ENCODE measurements at places on chromosomes 6 and 20.

GRCh38 chr6:72720464-72720863, 98.6 kb downstream of the KCNQ5 start:
- no peak for DNase-seq

DNA sequence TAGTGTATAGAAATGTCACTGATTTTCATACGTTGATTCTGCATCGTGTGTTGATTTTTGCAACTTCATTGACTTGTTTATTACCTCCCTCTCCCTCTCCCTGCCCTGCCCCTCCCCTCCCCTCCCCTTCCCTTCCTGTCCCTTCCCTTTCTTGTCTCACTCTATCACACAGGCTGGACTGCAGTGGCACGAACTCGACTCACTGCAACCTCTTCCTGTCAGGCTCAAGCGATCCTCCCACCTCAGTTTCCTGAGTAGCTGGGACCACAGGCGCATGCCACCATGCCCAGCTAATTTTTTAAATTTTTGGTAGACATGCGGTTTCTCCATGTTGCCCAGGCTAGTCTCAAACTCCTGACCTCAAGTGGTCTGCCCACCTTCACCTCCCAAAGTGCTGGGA, 19.2 kb upstream of the PPP1R14C start:
- no peak for DNase-seq

DNA sequence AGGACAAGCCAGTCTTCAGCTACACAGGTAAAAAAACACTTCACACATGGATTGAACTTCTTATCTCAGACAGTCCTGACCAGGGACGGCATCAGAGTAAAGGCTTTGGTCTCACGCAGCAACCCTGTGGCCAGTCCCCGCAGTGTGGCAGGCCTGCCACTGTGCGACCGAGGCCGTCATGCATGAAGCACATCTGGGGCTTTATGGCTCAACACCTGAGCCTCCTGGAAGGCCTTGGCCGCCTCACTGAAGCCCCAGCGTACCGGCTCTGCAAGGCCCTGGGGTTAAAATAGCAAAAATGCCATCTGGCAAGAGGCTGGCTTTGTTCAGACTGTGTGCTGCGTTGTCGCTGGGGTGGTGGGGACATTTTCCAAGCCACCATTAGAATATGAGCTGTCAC, 32.8 kb downstream of the TBC1D7 start:
- no peak for DNase-seq

GRCh38 chr20:57323034-57323433, 6.6 kb upstream of the SPO11 start:
- no peak for DNase-seq

DNA sequence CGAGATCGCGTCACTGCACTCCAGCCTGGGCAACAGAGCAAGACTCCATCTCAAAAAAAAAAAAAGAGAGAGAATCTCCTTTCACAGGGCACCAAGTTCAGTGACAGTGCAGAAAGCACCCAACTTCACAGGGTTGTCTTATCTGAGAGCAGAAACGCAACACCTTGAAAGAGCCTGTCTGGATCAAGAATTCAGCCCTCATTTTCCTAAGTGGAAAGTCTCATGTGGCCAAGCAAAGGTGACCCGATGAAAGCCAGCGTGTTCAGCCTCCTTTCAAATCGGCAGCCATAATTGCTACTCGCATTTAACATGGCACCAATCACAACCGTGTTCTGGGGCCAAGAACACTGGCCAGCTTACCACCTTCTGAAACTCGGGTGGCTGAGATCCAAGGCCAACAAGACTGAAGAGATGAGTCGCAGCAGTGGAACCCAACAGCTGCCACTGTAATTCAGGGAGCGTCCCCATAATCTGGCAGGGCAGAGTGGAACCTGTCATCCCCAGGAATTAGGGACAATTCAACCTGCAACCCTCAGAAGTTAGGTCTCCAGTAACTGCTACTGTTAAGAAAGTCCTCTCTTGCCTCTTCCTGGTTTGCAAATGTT, 536.7 kb upstream of the JARID2 start:
- no peak for DNase-seq

- no peak for DNase-seq
These were observed 46.1 kb upstream of the TMEM217 start for GRCh38 chr6:37303891-37304503.

GRCh38 chr6:315921-316752, 23.9 kb downstream of the DUSP22 start:
- no peak for DNase-seq

DNA sequence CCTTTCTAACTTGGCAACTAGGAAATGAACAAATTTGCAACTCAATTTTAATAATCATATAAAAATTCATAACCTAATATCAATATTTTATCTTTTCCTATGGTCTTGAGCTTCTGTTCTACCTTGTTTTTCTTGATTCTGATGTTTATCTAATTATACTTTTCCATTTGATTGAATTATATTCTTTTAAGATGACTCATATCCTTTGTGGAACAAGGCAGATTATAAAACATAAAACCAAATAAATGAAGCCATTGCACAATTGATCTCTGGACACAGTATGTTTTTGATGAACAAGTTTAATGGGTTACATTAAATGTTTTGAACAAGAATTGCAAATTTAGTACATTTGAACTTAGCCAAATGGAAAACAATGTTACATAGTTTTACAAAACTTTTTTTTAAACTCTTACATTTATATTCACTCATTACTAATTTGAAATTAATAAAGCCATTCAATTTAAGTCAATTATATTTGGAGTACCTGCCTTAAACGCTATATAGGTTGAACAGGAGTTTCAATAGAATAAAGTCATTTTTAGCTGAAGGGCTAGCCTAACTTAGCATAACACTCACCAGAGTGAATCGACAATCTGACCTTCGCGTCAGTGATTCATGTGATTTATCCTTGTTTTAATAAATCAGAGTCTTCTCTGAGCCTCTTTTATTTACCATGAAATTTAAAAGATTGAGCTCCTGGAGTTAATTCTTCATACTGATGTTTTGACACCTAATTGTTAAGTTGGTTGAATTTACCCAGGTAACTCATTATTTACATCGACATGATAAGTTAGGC, 3.8 kb downstream of the NCOA7 start:
- no peak for DNase-seq

GRCh38 chr6:13814938-13815575, 700 bp upstream of the MCUR1 start:
- DNase-seq, result no peak

DNA sequence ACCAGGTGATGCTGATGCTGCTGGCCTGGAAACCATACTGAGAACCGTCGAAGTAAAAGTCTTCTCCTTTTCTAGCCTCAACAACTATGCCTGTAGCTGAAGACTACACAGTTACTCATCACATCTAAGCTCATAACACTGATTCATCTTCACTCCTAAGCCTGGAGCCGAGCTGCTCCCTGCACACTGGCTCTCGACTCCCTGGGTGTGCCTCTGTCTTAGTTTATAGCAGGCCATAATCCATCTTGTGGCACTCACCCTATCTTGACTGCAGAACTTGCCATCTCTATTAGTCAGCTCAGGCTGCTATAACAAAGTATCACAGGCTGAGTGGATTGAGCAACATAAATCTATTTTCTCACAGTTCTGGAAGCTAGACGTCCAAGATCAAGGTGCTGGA, 191.0 kb downstream of the UNC5CL start:
- no peak for DNase-seq

GRCh38 chr6:12436224-12436623, 146.1 kb downstream of the EDN1 start:
- DNase-seq, result no peak

DNA sequence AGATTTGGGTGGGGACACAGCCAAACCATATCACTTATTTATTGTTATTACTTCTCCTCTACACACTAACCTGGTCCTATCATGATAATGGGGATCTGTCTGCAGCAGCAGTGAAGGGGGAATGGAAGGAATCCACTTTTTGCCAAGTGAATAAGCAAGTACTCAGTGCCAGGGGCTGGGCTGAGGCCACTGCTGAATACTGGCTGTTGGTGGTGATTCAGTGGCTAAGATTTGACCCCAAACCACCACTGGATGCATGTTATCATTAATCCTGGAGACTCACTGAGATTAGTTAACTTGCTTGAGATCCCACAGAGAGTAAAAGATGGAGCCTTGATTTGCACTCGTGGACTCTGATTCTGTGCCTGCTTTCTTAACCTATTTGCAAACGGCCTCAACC, 127.7 kb downstream of the TSHZ2 start:
- no peak for DNase-seq

DNA sequence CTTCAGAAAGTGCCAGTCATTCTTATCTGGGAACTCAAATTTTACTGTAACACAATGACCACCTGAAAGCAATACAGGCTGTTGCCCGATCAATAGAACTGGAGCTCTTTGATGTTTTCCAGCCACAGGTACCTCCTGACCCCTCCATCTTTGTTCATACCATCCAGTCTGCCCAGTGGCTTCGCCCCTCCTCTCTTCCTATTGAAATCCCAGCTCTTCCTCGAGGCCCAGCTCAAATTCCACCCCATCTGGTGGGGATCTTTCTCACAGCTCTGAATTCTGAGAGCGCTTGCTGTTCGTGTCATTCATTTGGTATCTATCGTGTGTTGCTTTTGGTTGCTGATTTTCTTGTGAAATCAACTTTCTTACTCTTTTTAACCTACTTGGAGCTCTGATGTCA, 87.9 kb upstream of the CNKSR3 start:
- no peak for DNase-seq

DNA sequence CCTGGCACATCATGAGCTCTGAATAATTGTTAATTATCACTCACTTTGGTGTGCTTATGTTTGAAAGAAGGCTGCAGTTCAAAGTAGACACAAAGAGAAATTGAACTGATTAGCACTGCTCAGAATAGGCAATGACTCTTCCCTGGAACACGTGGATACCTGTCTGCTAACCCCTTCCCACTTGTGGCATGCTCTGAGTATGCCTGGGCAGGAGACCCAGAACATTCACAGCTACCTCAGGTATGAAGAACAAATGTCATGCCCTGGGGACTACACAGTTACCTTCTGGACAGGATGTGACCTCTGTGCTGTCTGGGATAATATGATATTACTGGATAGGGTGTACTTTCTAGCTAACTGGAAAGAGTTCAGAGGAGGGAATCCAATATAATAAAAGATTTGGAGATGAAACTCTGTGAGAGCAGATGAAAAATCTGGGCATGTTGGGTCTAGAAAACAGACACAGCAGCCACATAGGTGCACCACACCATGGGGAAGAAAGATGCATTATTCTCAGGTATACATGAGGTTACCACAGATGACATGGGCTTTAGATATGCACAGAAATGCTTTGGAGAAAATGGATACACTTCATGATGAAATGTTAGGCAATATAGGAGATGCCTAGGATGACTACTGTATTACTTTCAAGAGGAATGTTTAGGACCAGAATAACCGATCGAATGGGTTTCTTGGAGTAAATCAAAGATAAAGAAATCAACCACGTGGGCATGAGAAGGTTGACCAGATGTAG, 324.2 kb upstream of the PREP start:
- DNase-seq, result no peak

DNA sequence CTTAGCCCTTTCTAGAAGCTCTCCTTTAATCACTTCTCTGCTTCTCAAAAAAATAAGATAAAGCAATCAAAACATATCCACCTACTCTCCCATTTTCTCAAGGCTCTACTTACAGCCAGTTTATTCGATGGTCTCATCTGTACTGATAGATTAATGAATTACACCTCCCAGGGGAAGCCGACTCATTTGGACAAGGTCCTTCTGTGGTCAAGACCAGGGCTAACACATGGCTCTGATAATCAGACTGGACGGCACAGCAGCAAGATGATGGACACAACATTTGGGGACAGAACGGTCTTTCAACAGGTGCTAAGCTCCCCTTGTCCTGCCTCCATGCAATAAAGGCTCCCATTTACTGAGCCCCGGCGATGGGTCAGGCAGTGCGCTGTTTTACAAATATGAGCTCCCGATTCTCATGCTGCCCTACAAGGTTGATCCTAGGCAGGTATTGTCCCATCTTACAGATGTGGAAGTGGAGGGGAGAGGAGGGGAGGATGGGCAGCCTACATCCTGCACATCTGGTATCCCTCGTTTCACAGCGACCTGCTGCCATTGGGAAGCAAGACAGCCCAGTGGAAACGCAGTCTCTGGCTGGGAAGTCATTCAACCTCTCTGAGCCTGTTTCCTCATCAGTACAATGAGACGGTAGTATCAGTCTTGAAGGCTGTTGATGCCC, 15.7 kb downstream of the CPNE5 start:
- DNase-seq, result no peak

GRCh38 chr20:62752181-62752670, 43.6 kb downstream of the NTSR1 start:
- DNase-seq, result no peak

DNA sequence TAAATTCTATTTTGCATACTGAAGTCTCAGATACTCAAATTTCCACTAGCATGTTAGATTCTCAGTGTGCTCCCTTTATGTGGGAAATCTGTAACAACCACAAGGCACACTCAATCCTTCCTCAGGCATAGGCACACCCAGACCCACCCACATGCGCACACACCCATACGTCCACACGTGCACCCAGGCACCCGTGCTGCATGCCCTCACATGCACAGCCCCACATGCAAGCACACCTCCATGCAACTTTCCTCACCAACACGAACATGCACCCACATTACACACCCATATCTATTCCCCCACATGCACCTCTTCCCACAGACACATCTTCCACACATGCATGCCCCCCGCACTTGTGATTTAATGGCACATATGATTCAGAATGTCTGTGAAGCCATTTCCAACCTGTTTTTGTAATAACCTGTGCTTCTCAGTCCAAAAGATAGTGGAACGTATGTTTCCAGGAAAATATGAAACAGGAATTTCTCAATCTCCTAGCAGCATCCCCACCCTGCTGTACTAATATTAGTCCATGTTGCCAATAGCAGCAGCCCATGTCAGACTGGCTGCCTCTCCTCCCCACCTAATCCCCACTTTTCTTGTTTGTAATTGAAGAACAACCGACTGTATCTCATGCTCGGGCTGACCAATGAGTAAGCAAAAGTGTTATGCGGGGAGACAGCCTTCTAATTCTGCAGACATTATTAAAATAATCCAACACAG, 11.3 kb upstream of the CYP24A1 start:
- DNase-seq, result no peak

- DNase-seq, result no peak
These were observed 68.3 kb upstream of the EDN1 start for GRCh38 chr6:12221856-12222255.

- DNase-seq, result no peak
These were observed 1.9 kb downstream of the TMEM200A start for GRCh38 chr6:130367767-130368166.

- no peak for DNase-seq
These were observed 16.8 kb downstream of the CD83 start for GRCh38 chr6:14134211-14134910.

DNA sequence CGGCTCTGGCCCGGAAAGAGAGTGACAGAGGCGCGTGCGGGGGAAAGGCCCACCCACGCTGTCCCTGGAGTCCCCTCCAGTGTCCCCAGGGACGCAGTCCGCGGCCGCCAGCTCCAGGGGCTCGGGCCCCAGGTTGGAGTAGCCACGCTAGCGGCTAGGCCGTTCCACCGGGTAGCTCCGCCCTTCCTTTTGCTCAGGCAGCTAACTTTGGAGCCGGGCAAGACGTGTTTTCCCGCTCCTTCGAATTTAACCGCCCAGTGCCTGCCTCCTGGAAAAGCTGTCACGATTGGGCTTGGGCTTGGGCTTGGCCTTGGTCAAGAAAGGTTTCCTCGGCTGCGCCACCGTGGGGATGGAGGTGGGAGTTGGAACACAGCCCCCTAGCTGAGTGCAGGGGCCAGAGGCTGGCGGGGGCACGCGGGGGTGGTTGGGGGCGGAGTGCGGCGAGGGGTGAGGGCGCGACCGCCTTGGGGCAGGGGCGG, 4.7 kb downstream of the LINC00237 start:
- DNase-seq, result no peak

All from stimulated activated CD8-positive, alpha-beta memory T cell treated with anti-CD3 and anti-CD28 coated beads, Interleukin-15, amount 100 ng/mL, for 4 hours (primary cell).